ENCODE measurements at places on chromosomes 7 and 10.

- no peak for DNase-seq
These were observed 1.5 kb downstream of the ADGRA1 start for GRCh38 chr10:133088956-133089800.

- no peak for DNase-seq
These were observed 44.7 kb downstream of the ABLIM1 start for GRCh38 chr10:114613237-114613979.

- peak; percentile 50 for DNase-seq
These were observed at the start of gene UPK3B for GRCh38 chr7:76509931-76510877. Gene UPK3B (plus strand): TSS chr7:76510552. CDS start chr7:76510653, 101 bp downstream.

DNA sequence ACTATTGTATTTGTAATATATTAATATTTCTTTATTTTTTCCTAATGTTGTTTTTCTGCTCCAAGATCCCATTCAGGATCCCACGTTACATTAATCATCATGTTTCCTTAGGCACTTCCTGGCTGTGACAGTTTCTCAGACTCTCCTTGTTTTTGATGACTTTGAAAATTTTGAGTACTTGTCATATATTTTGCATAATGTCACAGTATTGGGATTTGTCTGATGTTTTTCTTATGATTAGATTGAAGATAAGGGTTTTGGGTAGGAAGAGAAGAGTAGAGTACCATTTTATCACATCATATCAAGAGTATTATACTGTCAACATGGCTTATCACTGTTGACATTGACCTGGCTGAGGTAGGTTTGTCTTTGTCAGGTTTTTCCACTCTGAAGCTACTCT is 146.3 kb upstream of the TPK1 start:
- no peak for DNase-seq

- DNase-seq = no peak
These were observed 7.1 kb upstream of the IFIT2 start for GRCh38 chr10:89294721-89295239.

DNA sequence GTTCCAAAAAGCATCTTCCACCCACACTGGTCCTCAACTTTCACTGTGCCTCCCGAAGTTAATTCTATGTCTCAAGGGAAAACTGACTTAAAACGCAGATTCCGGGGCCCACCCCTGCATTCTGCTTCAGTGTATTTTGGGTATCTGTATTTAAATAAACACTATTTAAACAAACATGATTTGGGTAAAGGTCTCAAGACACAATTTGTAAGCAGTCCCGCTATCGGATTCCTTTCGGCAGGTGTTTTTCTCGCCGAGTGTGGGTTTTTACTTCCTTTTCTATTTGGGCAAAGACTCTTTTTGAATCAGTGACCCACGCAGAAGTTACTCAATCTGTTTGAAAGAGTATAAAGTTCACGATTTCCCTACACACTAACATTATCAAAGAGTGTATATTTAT is 1.2 kb downstream of the PDIA4 start:
- DNase-seq = no peak

DNA sequence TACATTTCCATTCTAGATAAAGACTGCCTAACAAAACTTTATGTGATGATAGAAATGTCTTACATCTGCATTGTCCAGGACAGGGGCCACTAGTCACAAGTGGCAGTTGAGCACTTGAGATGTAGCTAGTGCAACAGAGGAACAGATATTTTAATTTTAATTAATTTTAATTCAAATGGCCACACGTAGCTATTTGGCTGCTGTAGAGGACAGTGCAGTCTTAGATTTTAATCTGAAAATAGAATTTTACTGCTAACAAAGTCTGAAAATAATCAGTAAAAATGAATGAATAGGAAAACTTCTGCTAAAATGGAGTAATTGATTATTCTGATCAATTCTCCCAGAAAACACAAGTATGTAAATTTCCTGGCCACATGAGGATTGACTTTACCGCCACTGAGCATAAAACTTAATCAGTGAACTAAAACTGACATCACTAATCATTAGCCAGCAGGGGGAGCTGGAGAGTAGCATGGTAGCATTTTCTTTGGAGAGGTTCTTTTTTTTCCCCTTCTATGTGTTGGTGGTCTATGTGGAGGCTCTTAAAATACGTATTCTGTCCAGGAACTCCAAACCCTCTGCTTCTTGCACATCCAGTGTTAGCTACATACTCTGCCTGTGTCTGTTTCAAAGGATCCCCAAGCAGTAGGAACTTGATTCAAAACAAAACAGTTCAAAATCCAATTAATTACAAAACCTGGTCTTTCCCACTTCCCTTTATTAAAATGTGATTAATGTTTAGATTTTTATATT is 52.1 kb downstream of the TSPAN12 start:
- DNase-seq = peak; percentile 69

- DNase-seq = no peak
These were observed 11.8 kb upstream of the OPN4 start for GRCh38 chr10:86642499-86642898.

GRCh38 chr7:7352845-7353244 is 170.5 kb downstream of the C1GALT1 start:
- DNase-seq = no peak

GRCh38 chr10:77081481-77081891 is 556.1 kb downstream of the KCNMA1 start:
- DNase-seq = peak; percentile 57

GRCh38 chr10:61411706-61412105 is 41.5 kb downstream of the TMEM26 start:
- no peak for DNase-seq

DNA sequence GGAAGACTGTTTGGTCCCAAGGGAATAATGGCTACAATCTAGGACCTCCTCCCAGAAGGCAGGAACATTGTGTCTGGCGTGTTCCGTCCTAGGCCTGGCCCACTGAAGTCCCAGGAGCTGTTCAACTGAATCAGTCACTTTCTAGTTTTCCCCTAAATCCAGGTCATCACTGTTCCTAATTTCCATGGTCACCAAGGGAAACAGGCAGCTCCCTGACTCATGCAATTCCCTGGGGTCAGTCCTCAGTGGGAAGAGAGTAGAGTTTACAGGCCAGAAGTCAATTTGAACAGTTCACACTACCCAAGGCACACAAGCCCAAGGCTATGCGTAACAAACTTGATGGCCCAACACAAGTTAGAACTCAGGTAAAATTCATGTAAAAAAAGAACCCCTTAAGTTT is 44.0 kb downstream of the CREB3L2 start:
- no peak for DNase-seq

- no peak for DNase-seq
These were observed 72.9 kb upstream of the ZNF804B start for GRCh38 chr7:88686468-88687229.

- DNase-seq = no peak
These were observed 377.7 kb upstream of the KLF6 start for GRCh38 chr10:4162571-4163286.
